ENCODE measurements at places on chromosomes 5 and 9. TPM values are rescaled to one million over a fixed set of nuclear protein-coding genes. Genes with fewer than 3 reads are reported as not detected.
A peak's percentile ranks its signal among the peaks of the same experiment; 100 is the strongest.

GRCh38 chr9:26292943-26293342 lies 599.7 kb downstream of the CAAP1 start:
- no peak for DNase-seq

- no peak for DNase-seq
Measured at GRCh38 chr5:38576442-38576841, 20.0 kb upstream of the LIFR start.

DNA sequence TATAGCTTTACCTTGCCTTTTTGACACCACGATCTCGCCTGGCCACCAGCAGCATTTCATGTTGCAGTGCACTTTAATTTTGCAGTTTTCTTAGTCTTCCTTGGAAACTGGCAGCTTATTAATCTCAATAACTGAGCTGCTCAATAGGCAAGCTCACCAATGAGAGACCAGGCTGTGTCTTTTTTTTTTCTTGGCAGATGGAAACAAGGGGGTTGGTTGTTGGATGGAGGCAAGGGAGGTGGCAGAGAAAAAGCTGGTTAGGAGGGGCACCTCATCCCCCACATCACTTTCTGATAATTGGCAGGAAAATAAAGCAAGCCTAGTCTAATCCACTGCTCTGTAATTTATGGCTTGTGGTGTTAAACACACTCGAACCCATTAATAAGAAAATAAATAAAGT lies 324.5 kb upstream of the WWC1 start:
- DNase-seq, result no peak

DNA sequence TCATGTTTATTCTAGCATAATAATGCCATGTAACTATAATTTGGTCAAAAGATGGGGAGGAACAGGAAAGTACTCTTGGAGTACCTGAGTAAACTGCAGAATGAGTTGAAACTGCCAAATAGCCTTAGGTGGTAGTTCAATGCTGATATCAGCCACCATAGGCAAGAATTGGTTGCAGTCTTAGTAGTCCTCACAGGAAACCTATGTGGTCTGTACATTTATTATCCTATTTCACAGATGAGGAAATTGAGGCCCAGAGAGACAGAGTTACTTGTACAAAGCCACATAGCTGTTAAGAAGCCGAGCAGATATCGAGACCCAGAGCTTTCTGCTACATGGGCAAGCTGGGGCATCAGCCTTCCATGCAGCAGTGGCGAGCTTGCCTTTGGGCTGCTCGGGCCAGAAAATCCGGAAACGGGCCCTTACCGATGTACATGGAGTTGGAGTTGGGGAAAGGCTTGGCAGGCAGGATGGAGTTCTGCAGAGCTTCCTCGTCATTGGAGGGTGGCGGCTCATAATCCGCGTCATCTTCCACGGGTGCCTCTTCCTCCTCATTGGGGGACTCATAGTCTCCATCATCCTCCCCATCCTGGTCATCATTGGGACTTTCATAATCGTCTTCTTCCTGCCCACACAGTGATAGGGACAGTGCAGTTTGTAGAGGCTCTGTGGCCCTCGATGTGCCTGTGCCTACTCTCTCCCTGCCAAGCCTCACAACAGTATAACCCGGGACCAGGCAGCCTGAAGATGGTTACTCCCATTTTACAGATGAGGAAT lies 27.1 kb downstream of the LCP2 start:
- DNase-seq, result no peak

GRCh38 chr9:91546574-91546973 lies 122.9 kb upstream of the NFIL3 start:
- DNase-seq, result no peak

GRCh38 chr5:34736445-34737115 lies 80.5 kb downstream of the RAI14 start:
- no peak for DNase-seq

DNA sequence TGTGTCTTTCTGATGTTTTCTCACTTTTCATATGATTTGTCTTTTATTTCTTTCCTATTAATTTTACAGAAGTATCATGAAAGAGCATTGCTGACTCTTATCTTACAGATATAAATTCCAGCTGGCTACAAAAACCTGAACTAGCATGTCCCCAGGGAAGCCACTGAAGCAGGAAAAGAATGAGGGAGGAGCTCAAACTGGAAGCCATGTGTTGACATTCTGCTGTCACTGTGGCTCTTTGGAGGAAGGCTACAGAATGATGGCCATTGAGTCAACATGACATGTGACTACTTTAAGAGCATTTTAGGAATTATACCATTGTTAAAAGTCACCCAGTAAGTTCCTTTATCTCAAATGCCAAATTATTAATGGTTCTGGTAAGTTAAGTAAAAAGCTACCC lies 638.3 kb upstream of the DMAC1 start:
- no peak for DNase-seq

DNA sequence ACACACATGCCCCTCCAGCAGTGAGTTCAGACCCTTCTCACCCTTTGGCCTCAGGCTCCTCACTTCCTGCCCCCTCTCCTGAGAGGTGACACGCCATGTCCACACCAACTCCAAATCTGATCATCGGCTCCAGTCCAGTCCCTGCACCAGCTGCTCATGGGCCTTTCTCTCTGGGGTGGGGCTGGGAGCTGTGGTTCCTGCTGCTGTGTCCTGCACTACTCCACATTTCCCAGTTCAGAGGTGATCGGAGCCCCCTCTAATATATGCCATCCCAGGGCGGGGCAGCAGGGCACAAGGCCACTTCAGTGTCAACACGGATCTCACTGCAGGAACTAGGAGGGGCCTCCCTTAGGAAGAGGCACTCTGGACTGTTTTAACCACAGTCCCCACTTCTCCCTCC lies 91.5 kb downstream of the ADAMTS2 start:
- DNase-seq, result no peak

GRCh38 chr5:135823881-135824280 lies 10.6 kb upstream of the SLC25A48 start:
- DNase-seq, result no peak

- DNase-seq, result no peak
Measured at GRCh38 chr9:94922691-94923107, 196.2 kb downstream of the AOPEP start.

DNA sequence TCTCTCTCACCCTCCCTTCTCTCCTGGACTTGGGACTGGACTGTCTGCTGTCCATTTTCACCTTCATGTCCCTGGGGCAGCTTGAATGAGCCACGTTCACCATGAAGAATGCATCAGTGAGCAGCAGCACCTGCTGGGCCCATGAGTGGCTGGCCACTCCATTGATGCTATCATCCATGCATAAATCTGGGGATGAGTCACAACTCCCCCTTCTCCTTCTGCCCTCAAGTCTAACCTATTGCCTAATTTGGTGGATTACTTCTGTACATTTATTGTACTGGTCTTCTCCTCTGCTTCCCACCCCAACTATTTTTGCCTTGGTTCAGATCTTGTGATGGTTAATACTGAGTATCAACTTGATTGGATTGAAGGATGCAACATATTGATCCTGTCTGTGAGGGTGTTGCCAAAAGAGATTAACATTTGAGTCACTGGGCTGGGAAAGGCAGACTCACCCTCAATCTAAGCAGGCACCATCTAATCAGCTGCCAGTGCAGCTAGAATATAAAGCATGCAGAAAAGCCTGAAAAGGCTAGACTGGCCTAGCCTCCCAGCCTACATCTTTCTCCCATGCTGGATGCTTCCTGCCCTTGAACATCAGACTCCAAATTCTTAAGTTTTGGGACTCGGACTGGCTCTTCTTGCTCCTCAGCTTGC lies 46.7 kb downstream of the GDNF start:
- peak; percentile 49 for DNase-seq

GRCh38 chr9:138078846-138079245 lies 201.3 kb downstream of the CACNA1B start:
- DNase-seq, result no peak

DNA sequence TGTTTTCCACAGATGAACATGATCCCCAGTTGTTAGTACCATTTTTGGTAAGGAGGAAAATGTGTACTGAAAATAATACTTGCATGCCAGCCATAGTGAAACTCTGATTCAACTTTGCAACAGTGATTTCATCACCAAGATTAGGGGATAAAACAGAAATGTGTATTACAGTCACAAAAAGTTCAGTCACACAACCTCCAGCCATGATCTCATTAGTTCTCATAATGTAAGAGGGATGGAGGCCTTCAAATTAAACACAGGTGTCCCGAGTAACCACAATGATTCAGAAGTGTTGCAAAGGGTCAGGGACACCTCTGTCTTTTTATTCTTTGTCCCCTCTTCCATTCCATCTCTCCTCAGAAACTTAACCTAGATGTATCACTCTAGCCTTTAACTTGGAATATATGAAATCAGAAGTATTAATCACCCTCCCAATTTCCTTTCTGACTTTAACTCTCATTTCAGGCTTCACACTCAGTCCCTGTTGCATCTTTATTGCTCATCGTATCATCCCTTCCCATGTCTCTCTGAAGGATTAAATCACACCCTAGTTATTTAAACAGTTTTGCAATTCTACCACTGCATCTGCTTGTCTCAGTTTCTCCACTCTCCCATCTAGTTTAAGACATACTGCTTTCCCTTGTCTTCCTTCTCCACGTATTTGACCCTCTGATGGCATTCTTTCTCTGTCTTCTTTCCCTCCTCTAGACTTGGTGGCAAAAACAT lies 291.2 kb downstream of the ADAMTS6 start:
- peak; percentile 99 for DNase-seq

- DNase-seq, result no peak
Measured at GRCh38 chr5:167639273-167639672, 652.2 kb upstream of the WWC1 start.

- DNase-seq, result no peak
Measured at GRCh38 chr9:115157245-115157674, 39.3 kb upstream of the TNC start.

DNA sequence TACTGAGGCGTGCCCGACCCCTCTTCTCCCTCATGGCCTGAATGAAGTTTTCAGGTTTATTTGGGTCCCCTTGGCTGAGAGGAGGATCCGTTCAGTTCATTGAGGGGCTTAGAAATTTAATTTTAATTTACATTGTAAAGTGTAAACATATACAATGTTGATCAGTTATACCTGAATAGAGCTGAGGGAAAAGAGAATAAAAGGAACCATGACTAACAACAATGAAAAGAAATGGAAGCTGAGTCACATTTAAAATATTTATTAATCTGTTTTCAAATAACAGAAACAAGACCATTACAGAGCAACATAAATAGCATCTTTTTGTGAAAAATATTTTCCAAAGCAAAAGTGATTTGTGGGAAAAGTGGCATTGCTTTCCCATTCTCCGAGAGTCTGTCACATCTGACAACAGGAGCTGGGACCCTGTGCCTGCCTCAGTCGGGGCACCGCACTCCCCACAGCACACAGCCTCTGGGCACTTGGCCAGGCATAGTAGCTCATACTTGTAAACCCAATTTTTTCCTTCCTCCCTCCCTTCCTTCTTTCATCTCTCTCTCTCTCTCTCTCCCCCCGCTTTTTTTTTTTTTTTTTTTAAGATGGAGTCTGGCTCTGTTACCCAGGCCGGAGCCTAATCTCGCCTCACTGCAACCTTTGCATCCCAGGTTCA lies 28.7 kb downstream of the PROP1 start:
- DNase-seq, result no peak

GRCh38 chr9:40927851-40928802 lies 200.4 kb downstream of the FOXD4L6 start:
- DNase-seq, result no peak

GRCh38 chr5:33272288-33272687 lies 168.5 kb upstream of the TARS1 start:
- DNase-seq, result peak; percentile 53

DNA sequence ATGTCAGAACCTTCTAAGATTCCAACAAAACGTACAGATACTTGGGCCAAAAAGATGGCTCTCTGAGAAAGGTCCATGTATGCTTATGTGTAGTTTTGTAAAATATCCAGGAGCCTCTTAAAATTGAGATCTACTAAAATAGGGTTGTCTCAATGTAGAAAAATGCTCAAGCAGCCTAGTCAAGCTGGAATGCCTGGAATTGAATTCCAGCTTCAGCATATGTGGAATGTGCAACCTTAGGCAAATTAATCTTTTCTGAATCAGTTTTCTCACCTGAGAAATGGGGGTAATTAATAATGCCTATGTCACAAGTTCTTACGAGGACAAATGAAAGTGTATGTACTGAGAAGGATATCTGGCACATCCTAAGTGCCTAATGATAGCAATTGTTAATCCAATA lies 662.4 kb downstream of the DTWD2 start:
- DNase-seq, result no peak

GRCh38 chr5:174159327-174160114 lies 114.0 kb downstream of the NSG2 start:
- peak; percentile 52 for DNase-seq

DNA sequence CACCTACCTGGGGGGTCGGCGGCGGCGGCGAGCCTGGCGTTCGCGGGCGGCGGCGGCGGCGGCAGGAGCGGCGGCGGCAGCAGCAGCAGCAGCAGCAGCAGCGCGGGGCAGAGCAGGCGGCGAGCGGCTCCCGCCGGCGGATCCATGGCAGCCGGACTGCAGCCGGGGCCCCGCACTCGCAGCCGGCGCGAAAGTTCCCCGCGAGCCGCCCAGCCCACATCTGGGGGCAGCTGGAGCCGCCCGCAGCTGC lies 153 bp downstream of the ADAMTS2 start:
- DNase-seq, result no peak

GRCh38 chr5:120936652-120937051 lies 472.6 kb downstream of the PRR16 start:
- DNase-seq, result no peak

GRCh38 chr5:179111267-179112207 lies 51.4 kb downstream of the ZNF354C start:
- no peak for DNase-seq

DNA sequence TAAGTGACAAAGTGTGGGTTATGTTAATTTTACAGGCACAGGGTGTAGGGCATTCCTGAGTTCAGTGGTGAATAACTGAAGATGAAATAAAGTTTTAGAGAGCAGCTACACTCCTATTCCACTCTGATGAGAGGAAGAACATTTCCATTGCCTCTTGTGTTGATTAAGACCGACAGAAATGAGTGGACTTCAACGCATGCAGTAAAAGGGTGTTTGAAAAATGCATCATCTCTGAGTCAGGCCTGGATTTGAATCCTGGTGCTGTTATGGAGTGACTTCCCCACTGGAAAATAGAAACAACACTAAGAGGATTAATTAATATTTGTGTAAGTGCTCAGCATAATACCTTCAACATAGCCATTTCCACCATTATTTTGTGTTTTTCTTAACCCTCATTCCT lies 86.3 kb downstream of the PRR16 start:
- DNase-seq, result peak; percentile 11

The GGTA1 gene
- polyA plus RNA-seq, result not detected

The SERF1A gene
- polyA plus RNA-seq, result 1.5 TPM

The NREP gene
- 609 TPM for polyA plus RNA-seq

The IL4 gene
- polyA plus RNA-seq, result not detected

The ADAMTSL1 gene
- polyA plus RNA-seq, result 17.2 TPM

The ARHGEF37 gene
- 0.92 TPM for polyA plus RNA-seq

The LIX1 gene
- polyA plus RNA-seq, result not detected

The MCTP1 gene
- polyA plus RNA-seq, result 0.02 TPM

The KYAT1 gene
- polyA plus RNA-seq, result 5.6 TPM

The ELP1 gene
- polyA plus RNA-seq, result 16.0 TPM
